ENCODE measurements at places on chromosomes 11 and 22. TPM values are rescaled to one million over a fixed set of nuclear protein-coding genes. Genes with fewer than 3 reads are reported as not detected.

Gene KIF18A
- 35.4 TPM for total RNA-seq

Gene C11orf97
- total RNA-seq, result not detected

Gene IGLL1
- total RNA-seq, result not detected

Gene CRACR2B
- total RNA-seq, result 17.2 TPM

Gene SMC1B
- 1.6 TPM for total RNA-seq

Gene AQP11
- 0.39 TPM for total RNA-seq

Gene E2F8
- total RNA-seq, result 44.4 TPM

Gene PLCB3
- 19.7 TPM for total RNA-seq

Gene CCDC15
- 7.7 TPM for total RNA-seq

Gene FREY1
- total RNA-seq, result 2.1 TPM

Gene VEGFB
- 81.5 TPM for total RNA-seq

Gene DAGLA
- total RNA-seq, result not detected
